ENCODE measurements at places on chromosomes 7 and 10.

- no peak for DNase-seq
Measured at GRCh38 chr7:153616711-153617325, 435.4 kb upstream of the DPP6 start.

- no peak for DNase-seq
Measured at GRCh38 chr10:101578192-101578591, 9.9 kb downstream of the POLL start.

GRCh38 chr10:84469470-84469869 lies 141.1 kb downstream of the CCSER2 start:
- DNase-seq, result no peak

- no peak for DNase-seq
Measured at GRCh38 chr10:124564881-124565280, 103.3 kb downstream of the LHPP start.

GRCh38 chr10:31456468-31456867 lies 137.5 kb downstream of the ZEB1 start:
- DNase-seq, result no peak

DNA sequence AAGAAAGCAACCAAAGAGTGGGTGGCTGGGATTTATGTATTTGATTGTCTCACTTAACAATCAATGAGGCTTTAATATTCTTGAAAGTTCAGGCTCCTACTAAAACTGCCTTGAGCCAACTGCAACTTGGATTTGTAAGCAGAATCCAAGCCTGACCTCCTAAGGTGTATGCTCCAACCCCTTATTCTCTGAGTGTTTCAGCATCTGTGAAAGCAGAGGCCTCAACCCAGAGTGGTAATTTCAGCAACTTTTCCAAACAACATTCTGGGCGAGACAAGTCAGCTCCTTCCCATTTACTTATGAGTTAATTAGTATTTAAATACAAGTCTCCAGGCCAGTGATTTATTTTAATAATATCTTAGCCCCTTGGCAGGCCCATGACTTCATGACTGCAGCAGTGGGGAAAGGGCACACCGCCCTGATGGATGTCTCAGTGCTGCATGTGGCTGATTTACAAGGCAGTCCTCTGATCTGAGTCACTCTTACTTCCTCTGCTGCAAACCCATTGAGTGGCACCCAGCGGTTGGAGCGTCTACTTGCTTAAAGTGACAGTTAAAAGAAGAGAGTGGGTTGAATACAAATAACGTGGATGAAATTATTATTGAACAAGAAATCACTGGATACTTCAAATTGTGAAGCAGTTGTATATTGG lies 209.1 kb downstream of the TRIL start:
- peak; percentile 12 for DNase-seq

DNA sequence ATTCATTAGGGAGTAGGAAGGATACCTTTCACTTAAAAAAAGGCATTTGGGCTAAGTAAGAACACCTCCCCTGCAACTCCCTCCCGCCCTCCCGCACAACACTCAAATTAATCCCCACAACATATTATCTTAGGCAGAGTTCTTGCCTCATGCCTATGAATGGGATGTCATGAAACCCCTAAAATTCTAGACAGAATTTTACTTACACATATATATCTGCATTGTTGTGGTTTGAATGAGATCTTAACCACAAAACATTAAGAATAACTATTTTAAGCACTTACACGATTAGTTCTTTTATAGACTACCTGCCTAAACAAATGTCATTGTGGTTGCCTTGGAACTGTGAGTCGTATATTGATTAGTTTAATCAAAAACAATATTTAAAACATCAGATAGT lies 4.5 kb upstream of the ITGB1 start:
- DNase-seq, result no peak

GRCh38 chr7:45203936-45204445 lies 46.4 kb downstream of the RAMP3 start:
- DNase-seq, result no peak

- no peak for DNase-seq
Measured at GRCh38 chr7:151936207-151936606, 20.0 kb upstream of the GALNTL5 start.

DNA sequence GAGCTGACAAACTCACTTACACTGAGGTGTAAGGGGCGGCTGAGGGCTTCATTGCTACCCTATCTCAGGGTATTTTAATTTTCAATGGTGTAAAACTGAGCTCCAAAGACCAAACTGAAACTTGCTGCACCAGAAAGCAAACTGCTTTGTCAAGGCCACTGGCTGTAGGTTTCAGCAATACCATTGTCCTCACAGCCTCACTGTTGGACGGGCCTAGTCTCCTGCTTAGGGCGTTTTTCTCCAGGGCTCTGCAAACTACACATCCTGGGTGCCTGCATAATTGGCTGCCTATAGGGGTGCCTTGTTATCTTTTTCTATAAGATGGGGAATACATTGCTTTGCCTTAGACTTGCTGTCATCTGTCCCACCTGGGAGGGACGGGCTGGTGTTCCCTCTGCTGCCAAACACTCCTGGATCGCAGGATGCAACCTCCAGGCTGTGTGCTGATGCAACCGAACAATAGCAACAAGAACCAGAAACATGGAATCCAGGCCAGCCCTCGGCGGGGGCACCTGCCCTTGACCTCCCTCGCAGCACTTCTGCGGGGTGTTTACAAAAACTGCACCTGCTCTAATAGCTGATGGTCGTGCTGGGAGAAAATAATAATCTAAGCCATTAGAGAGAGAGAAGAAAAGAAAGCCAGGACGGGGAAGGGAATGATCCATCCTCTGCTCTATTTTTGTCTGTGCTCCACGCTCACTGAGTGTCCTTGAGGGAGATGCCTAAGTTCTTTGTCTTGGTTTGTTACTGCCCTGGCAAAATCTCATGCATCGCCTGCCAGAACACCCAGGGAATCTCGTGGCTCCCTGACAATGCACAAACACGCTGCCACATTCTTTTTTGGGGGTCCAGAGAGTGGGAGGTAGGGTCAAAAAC lies 104.5 kb downstream of the GALNT17 start:
- DNase-seq, result no peak

GRCh38 chr10:131193923-131194322 lies 117.6 kb downstream of the TCERG1L start:
- DNase-seq, result no peak

DNA sequence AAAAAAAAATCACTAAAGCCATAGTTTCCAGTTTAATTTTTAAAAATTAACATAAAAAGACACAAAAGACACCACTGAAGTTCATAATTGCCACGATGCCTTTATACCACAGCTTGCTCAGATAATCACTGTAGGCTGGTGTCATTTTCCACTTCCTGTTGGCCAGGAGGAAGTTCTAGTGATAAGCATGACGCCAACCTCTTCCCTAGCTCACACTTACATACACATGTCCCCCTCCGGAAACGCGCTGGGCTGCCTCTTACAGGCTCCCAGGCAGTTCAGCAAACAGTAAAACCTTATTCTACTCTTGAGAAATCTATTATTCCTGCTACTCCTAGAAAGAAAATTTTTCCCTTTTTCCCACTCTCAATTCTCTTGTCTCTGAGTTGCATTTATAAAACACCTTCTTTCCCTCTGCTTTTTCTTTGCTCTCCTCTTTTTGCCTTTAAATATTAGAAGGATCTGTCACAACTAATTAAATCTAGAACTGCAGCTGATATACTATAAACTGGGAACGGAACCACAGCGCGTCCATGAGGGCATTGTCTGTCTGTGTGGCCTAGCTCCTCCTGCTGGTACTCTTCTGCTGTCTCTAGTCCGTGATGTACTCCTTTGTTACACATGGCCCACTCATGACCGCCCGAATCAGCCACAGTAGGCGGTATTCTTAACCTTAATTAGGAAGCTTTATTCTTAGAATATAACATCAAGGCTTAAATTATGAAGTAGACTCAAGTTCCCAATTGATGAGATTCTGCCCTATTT lies 664.9 kb downstream of the CNTNAP2 start:
- DNase-seq, result no peak

- DNase-seq, result no peak
Measured at GRCh38 chr7:150434240-150434639, 16.2 kb upstream of the GIMAP8 start.

- DNase-seq, result no peak
Measured at GRCh38 chr10:120897343-120897742, 46.2 kb downstream of the WDR11 start.

GRCh38 chr7:139049936-139050335 lies 14.1 kb upstream of the ZC3HAV1L start:
- DNase-seq, result no peak

DNA sequence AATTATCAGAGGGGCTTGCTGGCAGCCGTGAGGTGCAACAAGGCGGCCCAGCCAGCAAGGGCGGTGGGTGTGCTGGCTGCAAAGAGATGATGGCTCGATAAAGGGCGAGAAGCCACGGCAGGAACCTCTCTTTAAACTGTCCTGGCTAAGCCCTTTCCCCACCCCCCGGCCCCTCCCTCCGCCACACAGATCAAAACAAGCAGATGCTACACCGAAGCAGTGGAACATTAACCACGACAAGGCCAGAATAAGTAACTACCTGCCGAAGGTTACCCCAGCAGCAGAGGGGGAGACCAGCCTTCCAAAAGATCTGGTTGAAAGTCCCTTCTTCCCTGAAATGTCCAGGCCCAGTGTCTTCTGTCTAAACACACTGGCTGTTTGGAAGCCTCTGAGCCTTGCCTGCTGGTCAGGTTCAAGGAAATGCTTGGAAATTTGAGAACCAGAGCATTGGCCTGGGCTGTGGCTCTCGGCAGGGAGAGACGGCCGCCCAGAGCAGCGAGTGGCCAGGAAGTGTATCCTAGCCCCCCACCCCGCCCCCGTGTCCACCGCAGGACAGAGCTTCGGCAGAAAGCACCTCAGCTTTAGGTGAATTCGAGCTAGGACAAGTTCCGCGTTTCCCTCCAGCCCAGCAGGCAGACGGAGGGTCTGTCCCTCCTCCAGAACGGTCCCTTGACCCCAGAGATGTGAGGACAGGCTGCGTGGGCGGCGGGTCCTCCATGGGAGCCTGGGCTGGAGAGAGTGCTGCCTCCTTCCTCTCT lies 2.1 kb downstream of the FAM20C start:
- no peak for DNase-seq

- DNase-seq, result no peak
Measured at GRCh38 chr7:56007167-56007652, 42.8 kb downstream of the NIPSNAP2 start.

GRCh38 chr10:4241724-4242345 lies 456.8 kb upstream of the KLF6 start:
- DNase-seq, result no peak

GRCh38 chr7:79096361-79096805 lies 357.1 kb downstream of the MAGI2 start:
- DNase-seq, result no peak

DNA sequence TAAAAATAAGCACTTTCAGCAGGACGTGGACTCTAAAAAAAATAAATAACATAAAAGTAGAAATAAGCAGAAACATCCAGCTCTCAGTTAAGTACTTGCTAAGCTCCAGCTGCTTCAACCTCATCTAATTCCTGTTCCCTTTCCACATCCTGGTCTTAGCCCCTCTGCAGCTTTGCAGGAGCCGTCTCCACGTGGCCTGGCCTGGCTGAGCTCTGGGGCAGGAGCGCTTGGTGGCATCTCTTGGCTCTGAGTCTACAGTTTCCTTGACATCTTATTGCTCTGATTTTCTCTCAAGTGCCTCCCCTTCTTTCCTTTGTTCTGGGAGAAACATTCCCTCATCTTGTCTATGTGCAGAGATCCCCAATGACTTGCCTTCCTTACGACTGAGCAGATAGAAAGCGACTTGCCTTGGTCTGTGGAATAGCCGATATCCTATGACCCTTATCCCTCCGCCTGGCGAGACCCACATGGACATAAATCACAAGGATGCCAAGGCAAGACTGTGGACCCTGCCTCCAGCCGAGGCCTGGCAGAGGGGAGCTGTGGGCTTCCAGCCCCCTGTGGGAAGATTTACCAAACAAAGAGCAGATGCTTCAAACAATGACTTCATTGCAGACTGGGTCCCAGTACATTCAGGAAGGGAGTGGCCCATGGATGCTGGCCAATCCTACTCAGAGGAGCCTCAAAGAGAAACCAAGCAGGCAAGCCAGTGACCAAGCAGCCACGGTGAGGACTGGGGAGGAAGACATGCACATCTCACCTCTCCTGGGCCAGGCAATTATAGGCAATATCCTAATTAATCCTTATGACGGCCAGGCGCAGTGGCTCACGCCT lies 61.9 kb downstream of the SPOCK2 start:
- no peak for DNase-seq

DNA sequence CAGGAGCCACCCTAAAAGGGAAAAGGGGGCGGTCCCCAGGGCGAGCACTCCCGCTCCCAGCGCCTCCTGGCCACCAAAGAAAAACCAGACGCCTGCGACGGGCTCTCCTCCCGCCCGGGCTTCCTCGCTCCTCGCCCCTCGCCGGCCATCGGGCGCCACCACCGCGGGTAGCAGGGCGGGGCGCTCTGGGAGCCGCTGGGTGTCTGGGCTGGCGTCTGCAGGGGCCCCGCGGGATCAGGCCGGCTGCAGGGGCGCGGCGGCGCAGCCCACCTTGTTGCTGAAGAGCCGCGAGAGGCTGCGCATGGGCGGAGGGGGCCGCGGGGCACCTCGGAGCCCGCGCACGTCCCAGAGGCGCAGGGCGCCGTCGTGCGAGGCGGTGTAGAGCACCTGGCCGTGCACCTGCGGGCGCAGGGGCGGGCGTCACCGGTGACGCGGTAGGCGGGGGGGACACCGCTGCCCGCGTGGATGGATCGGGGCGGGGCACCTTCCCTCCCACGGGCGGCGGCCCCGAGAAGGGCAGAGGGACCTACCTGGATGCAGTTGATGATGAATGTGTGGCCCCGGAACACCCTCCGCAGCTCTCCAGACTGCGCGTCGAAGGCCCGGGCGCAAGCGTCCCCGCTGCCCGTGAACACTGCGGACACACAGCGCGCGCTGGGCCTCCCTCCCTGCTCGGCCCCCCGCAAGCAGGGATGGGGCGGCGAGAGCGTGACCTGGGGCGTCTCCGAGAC lies 28.3 kb downstream of the WDR86 start:
- DNase-seq, result no peak

- no peak for DNase-seq
Measured at GRCh38 chr10:62196528-62196927, 72.1 kb downstream of the RTKN2 start.

DNA sequence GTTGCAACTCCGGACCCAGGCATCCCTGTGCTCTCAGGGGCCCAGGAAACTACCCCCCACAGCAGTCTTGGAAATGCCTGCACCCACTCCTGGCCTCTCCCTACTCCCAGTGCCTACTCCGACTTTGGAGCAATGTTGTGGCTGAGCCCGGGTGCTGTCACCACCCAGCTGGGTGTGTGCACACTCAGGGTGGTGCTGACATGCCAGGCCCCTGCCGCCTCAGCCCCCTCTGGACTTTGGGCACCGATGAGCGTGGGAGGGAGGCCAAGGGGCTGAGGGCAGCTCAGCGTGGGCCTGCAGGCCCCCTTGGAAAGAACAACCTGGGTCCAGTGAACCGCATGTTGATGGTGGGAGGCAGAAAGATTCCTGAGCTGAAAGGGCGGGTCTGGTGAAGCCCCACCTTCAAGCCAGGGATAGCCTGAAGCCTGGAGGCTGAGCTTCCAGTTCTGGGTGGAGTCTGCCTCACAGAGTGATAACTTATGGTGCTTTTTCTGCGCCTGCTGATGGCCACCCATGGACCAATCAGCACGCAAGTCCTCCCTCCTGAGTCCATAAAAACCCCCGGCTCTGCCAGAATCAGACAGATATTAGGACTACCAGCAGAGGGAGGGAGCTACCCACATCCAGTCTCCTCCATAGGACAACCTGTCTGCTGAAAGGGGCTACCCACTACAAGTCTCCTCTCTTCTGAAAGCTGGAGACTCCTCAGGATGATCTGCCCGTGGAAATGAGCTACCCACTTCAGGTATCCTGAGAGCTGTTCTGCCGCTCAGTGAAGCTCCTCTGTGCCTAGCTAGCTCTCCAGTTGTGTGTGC lies 380.4 kb upstream of the SORCS1 start:
- no peak for DNase-seq

All from KG1 (cell line).